GM12892 (cell line): ENCODE measurements at places on chromosomes 7 and 10.

DNA sequence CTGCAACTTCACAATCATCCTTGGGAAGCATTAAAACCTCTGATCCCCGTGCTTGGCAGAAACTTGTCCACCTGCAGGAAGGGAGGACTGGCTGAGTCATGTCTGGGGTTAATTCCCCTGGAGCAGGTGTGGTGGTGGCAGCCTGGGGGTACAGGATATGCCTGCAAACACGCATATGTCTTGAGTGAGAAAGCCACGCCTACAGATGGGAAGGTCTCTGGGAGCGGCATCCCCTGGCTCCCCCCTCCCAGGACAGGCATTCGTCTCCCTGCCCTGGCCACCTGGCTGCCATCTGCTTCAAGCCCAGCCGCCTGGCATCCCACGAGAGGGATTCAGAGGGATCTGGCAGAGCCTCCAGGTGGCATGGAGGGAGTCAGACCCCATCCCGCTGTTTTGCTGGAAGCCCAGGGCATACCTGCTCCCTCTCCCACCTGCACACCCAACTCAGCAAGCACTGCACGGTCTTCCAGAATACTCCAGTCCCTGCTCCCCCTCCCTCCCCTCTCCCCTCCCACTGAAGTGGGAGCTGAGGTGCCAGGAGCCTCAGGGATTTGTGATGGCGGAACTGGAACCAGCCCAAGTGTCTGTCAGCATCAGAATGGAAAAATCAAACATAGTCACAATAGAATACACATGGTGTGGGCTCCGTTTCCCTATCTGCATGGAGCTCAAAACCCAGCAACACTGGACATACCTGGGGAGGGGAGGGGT lies 61.0 kb downstream of the CAMK2B start:
- DNase-seq, result no peak

- no peak for DNase-seq
These were observed 46.0 kb downstream of the MINPP1 start for GRCh38 chr10:87550741-87551140.

DNA sequence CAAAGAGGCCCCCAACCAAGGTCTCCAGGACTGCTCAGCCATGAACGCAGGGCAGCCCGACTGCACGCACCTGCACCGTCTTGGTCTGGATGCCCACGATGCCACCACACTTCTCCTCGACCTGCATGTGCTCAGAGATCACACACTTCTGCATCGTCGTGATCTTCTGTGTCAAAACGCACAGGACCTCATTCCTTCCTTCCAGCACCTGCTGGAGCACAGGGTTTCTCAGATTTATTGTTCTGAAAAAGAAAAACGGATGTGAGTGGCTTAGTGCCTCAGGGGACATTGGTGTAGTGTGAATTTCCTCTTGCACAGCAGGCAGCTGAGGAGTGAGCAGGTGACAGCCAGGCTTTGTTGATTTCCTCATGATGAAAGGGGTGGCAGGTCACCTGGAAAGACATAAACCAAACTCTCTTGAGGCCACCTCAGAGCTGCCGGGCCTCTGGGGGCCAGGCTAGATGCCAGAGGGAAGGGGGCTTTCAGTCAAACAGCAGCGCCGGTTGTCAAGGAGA lies 38.2 kb downstream of the GSDME start:
- no peak for DNase-seq

- DNase-seq, result no peak
These were observed 3.3 kb downstream of the IMMP2L start for GRCh38 chr7:111558991-111559390.

DNA sequence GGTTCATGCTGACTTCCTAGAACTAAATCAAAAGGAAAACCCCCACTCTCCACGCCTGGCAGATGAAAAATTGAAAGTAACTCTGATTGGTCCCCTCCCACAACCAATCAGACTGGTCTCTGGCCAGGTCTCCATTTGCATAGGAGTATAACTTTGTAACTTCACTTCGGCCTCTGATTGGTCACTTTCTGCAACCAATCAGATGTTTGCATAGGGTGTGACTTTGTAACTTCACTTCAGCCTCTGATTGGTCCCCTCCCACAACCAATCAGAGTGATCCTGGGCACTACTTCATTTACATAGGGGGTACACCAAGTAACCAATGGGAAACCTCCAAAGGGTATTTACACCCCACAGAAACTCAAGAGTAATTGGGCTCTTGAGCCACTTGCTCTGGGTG lies 306.6 kb upstream of the PFKP start:
- no peak for DNase-seq

GRCh38 chr10:75342397-75342796 lies 59.2 kb downstream of the ZNF503 start:
- no peak for DNase-seq

DNA sequence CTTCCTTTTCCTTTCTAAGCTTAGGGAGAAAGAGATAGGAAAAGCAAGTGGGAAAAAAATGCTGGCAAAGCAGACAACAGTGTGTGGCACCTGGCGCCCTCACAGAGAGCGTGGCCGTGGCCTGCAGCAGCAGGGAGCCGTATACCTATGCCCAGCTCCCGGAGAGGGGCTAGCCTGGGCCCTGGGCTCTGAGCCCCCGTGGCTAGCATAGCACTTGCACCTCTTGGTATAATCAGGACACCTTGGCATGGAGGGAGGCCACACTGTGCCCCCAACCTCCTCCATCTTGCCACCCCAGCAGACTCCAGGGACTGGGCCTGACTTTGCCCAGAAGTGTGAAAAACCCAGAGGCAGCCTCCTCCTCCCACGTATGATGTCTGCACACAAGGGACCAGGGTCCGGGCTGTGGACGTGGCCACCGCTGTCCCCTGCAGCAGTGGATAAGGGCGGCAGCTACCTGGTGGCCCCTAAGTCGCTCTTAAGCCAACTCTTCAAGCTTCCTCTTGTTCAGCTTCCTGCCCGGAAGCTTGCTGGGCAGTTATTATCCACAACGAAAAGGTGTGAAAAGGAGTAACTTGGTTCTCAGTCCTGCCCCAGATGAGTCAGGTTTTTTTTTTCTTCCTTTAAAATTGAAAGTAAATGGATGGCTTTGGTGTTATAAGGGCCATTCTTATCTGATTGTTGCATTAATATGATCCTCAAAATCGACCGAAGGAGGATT lies 249.1 kb upstream of the PITRM1 start:
- DNase-seq, result no peak

- no peak for DNase-seq
These were observed 241.9 kb downstream of the GLRX3 start for GRCh38 chr10:130377986-130378540.

DNA sequence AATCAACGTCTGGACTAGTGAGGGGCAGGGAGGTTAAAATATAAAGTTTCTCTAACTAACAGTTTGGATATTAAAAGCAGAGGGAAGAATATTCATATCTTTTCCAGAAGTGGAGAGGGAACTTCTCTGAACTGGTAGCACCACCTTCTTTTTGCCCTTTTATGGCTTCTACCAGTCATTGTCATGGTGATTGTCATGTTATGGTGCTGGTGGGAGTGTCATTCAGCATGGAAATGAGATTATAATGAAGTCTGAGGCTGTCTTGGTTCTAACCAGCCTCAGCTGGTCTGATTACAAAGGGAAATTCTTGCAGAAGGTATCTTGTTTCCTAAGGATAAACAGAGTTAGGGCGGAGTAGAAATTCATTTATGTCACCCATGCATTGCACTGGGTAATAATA lies 523.8 kb downstream of the ZWINT start:
- DNase-seq, result no peak

GRCh38 chr10:80207768-80208370 lies 2.5 kb upstream of the ANXA11 start:
- no peak for DNase-seq

DNA sequence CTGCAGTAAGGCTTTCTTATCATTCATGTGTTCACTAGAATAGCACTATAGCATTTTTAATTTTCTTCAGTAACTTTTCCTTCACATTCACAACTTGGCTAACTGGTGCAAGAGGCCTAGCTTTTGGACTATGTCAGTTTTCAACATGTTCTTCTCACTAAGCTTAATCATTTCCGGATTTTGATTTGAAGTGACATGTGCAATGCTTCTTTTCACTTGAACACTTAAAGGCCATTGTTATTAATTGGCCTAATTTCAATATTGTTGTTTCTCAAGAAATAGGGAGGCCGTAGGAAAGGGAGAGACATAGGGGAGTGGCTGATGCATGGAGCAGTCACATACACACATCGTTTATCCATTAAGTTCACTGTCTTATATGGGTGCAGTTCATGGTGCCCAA lies 151.2 kb upstream of the NFE2L3 start:
- no peak for DNase-seq

- no peak for DNase-seq
These were observed 182.2 kb downstream of the HTR7 start for GRCh38 chr10:90675621-90676020.

- no peak for DNase-seq
These were observed 24.3 kb upstream of the MKI67 start for GRCh38 chr10:128150561-128150960.

- no peak for DNase-seq
These were observed 65.7 kb downstream of the CCDC7 start for GRCh38 chr10:32511599-32511998.

DNA sequence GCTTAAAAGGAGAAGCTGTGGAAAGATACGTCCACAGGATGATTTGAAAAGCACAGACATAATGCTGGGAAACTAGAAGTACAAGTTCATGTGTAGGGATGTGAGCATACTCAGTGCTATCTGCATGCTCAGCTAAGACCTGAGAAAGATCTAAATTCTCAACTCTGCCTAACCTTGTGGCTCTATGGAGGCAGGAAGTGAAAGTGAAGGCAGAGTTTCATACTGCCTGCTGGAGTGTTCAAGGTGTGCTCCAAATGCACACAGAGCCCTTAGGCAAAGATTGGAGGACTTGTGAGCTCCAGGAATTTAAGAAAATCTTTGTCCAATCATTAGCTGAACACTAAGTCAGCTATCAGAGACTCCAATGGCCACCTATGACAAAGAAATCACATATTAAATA lies 190.9 kb downstream of the RNLS start:
- DNase-seq, result no peak

DNA sequence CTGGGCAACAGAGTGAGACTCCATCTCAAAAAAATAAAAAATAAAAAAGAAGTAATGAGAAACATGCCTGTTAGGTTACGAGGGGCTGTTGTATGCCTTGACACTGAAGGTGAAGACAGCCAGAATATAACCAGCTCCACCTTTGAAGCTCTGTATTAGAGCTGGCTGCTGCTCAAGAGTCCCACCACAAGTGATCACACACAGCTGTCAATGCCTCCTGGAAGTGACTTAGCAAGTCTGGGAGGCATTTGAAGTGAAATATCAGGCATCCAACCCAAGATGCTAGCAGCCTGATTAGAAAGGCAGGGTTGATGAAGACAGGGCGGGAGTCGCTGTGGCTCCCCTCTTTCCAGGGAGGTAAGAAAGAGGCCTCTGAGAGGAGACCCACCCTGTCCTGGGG lies 34.1 kb upstream of the INPP5F start:
- DNase-seq, result no peak

DNA sequence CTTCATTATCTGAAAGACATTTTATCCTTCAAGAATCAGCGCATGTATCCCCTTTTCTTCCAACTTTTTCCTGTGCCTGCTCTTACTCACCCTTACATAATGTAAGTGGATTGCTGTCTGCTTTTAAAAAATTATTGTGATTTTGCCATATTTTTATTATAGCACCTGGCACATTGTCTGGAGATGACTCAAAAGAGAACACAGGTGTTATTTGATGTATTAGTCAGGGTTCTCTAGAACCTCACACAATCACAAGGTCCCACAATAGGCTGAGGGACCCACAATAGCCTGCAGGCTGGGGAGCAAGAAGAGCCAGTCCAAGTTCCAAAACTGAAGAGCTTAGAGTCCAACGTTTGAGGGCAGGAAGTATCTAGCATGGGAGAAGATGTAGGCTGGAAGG lies 390.0 kb downstream of the EXOC4 start:
- no peak for DNase-seq

- DNase-seq, result no peak
These were observed 11.7 kb upstream of the TMEM243 start for GRCh38 chr7:87231258-87231657.

GRCh38 chr7:99748846-99749579 lies 14.0 kb upstream of the CYP3A7 start:
- DNase-seq, result no peak

DNA sequence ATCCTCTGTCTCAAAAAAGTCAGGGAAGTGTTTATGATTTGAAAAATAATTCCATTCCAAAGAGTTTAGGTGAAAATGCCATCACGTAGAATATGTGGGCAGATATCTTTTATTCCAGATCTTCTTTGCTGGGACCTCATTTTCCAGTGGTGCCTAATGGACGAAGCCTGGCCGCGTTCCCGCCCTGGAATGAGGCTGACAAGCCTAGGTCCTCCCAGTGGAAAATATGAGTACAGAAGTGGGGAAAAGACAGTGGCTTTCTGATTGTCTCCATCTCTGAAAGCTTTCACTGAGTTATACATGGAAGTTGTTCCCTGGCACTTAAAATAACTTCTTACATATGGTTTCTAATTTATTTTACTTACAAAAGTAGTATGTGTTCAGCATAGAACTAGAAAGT lies 139.4 kb downstream of the TACC2 start:
- no peak for DNase-seq

GRCh38 chr7:151104411-151105235 lies 18.3 kb downstream of the AGAP3 start:
- DNase-seq, result no peak

- no peak for DNase-seq
These were observed 12.7 kb upstream of the SVIL start for GRCh38 chr10:29647478-29647877.

DNA sequence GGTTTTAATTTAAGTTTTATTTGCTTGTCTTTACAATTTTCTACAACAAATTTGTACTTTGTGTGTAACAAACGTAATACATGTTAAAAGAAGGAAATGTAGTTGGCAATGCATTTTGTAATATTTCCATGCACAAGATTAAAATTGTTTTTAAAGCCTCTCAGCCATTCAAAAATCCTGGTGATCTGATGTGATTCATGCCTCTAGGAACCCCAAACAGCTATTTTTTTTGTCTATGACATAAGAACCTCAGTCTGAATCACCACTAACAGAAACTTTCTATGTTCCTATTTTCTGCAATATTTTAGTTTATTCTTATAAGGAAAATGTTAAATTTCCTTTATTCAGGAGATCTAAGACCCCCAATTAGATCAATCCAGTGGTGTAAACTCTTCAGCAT lies 183.1 kb upstream of the YAE1 start:
- DNase-seq, result no peak

GRCh38 chr10:63596924-63597323 lies 75.7 kb downstream of the REEP3 start:
- no peak for DNase-seq

GRCh38 chr10:72337039-72337629 lies 17.6 kb downstream of the DNAJB12 start:
- DNase-seq, result no peak
